ENCODE measurements at places on chromosomes 5 and 9.

DNA sequence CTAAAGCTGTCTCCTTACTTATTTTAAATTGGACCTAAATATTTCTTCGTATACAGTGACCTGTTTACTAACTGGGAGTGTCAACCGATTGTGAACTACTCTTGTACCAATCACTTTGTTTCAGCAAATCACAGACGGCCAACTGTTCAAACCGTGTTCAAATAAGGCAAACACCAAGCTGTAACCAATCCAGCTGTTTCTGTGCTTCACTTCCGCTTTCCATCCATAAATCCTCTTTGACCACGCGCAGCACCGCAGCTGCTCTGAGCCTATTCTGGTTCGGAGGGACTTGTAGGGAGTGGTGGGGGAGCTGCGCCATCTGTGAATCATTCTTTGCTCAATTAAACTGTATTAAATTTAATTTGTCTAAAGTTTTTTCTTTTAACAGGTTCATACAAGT, 4.8 kb upstream of the FAM240B start:
- no peak for DNase-seq

GRCh38 chr5:958701-959571, 49.7 kb upstream of the NKD2 start:
- DNase-seq: no peak

GRCh38 chr5:24831989-24832388, 187.2 kb upstream of the CDH10 start:
- no peak for DNase-seq

DNA sequence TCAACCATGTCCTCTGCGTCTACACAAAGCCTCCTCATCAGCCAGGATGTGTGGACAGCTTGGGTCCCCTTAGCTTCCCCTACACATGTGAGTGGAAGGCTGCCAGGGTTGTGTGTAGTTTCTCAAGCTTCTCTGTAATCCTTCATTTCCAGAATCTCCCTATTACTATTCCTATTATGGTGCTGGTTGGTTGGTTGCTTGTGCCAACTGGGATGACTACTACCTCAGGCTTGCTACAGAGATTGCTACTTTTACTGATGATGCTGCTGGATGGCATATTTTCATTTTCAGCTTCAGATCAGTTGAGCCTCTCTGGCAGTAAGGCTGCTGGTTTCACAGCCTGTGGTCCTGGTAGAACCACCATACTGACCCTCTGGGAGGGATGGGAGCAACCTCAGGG, 39.9 kb downstream of the ATG10 start:
- no peak for DNase-seq

DNA sequence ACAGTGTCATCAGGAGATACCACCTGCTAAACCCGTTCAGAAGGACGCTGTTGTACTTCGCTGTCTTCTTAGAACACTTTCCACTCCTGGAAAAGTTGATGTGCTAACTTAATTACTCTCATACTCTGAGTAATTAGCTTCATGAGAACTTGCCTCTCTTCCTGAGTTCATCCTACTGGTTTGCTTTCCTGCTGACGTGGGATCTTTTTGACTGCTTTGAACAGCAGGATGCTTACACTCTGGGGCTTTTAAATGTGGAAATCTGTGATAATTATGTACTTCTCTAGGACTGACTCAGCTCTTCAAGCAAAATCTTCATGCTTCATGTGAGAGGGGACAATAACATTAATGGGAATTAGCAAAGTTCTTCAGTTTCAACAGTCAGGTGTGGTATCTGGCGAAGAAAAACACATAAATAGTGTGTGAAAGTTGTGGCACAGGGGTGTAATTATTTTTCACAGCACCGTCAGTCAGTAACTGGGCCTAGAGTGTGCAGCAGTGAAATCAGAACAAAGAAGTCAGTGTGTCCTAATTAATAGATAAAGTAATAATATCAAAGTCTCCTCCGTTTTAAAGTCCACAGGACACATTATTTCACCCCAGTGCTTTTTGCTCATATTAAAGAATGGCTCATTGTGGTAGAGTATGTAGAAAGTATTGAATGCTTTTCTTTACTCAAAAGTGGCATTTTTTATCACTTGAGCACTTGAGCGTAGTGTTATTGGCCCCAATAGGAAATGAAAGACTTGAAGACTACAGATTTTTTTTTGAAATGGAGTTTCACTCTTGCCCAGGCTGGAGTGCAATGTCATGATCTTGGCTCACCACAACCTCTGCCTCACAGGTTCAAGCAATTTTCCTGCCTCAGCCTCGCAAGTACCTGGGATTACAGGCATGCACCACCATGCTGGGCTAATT, 140.9 kb upstream of the DMRT1 start:
- no peak for DNase-seq

DNA sequence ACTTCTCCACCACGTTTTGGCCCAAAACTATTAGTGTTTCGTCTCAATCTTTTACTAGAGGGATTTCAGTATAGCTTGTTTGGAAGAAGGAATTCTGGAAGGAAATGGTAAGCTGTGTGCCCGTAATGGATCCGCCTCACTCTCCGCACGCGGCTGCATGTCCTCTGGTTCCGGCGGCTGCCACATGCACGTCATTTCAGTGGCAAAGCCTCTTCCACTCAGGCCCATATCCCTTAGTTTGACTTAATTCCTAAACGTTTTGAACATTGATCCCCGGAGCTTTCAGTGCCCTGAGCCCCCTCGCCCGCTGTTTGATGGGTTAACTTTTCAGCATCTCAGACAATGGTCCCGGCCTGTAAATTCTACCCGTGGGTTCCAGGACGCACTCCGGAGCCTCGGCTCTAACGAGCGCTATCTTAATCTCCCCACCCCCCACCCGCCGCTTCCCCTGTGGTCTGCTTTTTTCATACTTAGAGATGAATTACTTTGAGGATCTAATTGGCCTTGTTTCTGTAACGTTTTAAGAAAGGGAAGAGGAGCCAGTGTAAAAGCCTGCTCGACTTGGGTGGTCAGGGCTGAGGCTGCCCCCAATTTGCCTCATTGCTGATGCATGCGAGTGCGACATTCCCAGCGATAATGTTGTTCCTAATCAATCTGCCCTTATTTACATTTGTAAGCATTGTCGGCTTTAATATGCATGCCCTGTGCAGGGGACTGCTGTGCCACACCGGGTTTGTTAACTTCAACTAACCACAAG, 4.6 kb downstream of the PTCH1 start:
- no peak for DNase-seq

GRCh38 chr9:122364783-122365150, 6.1 kb upstream of the PTGS1 start:
- no peak for DNase-seq

DNA sequence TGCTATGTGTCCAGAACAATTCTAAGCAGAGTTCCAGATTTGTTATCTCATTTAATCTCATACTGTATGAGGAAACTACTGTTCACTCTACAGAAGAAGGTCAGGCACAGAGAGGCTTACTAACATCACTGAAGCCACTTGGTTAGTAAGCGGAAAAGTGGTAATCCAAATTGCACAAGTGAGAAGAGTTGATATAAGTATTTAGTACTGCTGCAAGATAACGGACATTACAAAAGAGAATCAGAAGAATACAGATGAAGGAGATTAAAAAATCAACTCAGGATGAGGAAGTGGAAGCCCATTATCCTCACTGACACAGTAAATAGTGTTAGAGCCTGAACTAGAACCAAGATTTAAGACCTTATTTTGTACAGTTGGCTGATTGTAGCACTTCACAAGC, 22.3 kb upstream of the TLR4 start:
- no peak for DNase-seq

DNA sequence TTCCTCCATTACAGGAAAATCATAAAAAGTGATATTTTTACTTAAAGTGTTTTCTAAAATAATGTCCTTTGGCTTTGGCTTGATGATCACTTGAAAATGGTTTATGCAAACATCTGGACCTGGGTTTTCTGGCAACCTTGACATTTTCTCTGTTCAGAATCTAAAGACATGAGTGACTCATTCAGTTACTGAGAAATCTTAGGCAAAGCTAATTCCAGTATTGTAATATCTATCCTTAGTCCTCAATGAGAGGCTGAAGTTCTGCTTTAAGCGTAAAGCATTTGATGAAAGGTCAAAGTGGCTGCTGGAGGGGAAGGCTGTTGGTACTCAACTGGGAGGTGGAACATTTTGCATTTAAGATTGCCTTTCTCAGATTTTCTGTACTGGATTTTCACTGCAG, 2.3 kb downstream of the MAN2A1 start:
- no peak for DNase-seq

- peak; percentile 92 for DNase-seq
Observed at GRCh38 chr9:124342776-124343485, 72.3 kb downstream of the PSMB7 start.

DNA sequence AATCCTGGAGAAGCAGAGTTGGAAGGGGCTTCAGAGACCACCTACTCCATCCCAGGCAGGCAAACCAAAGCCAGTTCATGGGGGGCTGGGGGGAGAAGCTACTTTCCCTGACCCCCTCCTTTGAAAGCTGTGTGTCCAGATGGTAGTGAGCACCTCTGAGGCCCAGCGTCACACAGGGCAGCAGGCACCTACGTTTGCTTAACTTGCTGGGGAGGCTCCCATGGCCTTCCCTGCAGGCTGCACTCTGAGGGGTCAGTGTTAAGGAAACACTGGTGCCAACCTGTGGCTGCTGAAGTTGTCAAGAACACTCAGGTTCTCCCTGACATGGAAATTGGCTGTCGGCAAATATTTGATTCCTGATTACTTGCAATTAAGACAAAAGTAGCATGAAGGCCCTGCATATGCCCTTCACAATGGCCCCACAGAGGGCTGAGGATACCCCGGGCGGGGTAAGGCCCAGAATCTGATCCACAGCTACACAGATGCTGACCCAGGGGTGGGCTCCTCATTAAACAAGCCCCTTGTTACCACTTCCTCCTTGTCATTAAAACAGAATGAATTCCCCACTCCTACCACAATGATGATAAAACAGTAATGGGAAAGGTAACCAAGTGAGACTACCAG, 208.5 kb downstream of the FSTL4 start:
- DNase-seq: no peak

DNA sequence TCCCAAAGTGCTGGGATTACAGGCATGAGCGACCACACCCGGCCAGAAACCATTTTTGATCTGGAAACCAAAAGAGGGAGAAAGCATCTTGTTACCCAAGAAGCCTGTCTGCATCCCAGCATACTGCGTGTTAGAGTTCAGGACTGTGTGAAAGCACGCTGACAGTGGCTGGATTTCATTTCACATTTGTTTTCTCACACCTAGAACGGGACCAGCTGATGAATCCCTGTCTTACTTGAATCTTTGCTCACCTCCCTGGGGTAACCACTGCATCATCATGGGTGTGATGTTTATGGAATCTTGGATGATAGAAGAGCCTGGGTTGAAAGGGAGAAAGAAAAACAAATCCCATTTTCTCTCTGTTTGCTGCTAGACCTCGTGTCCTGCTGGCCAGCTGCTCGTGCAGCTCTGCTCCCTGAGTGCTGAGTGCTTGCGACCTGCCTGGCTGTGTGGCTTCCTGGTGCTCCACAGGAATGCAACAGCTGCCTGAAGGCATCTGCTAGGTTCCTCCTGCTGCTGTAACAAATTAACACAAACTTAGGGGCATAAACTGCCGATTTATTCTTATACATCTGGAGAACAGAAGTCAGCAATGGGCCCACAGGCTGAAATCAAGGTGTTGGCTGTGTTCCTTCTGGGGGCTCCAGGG, 378.3 kb upstream of the DAP start:
- no peak for DNase-seq

DNA sequence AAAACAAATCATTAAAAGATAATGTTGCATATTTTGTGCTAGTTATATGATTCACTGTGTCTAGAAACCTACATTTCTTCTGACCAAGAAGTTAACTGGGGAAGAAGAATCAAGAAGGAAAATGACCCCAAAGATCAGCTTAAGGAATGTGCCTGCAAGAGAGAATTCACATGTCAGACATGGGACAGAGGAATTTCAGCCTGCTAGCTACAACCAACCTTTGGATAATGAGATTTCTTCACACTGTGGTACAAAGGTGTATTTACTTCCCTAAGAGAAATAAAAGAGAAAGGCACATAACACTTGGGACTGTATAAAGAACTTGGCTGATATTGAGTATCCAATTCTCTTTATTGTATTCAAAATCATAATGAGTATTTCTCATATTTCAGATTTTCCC, 39.6 kb upstream of the ELL2 start:
- DNase-seq: no peak

DNA sequence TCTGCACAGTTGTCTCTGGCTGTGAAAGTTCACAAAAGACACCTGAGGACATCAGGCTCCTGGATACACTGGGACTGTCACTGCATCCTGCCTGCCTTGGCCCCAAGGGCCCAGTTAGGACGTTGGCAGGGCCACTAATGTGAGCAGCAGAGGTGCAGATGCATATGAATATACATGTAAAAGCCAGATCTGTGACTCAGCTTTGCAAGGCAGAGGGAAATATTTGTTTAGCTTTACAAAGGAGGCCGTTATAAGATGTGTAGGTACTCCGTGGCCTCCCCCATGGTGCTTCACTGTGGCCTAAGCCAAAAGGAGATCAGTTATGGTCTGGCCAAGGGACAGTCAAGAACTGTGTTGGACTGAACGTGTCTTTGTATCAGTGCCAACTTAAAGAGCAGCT, 4.1 kb upstream of the C1QTNF3 start:
- no peak for DNase-seq

GRCh38 chr9:132995879-132996278, 17.4 kb downstream of the GFI1B start:
- no peak for DNase-seq

- no peak for DNase-seq
Observed at GRCh38 chr5:164265566-164265965, 760.1 kb downstream of the MAT2B start.

- DNase-seq: no peak
Observed at GRCh38 chr9:130938652-130939404, at the start of gene FIBCD1. FIBCD1 (minus strand) TSS chr9:130939247; CDS start chr9:130938607, 640 bp downstream.

- DNase-seq: no peak
Observed at GRCh38 chr9:127862075-127863011, 7.9 kb upstream of the ENG start.
